ENCODE measurements at places on chromosomes 12 and 14. TPM values are rescaled to one million over a fixed set of nuclear protein-coding genes. Genes with fewer than 3 reads are reported as not detected.
A peak's percentile ranks its signal among the peaks of the same experiment; 100 is the strongest.

Gene MSRB3
- 7.0 TPM for total RNA-seq

Gene PEX5
- 40.7 TPM for total RNA-seq

Gene ZNF410
- total RNA-seq = 57.3 TPM

Gene TCL1B
- total RNA-seq = not detected

Gene UTP20
- total RNA-seq = 18.5 TPM

Gene WNT5B
- 4.9 TPM for total RNA-seq

Gene DDX55
- 20.6 TPM for total RNA-seq

Gene IKZF4
- 4.9 TPM for total RNA-seq

Gene CD163
- 2.9 TPM for total RNA-seq

Gene WIF1
- total RNA-seq = 0.45 TPM

Gene RD3L
- not detected for total RNA-seq

Gene PTCSC3
- not detected for total RNA-seq

Gene CCDC175
- 14.2 TPM for total RNA-seq

Gene PCED1B
- 0.27 TPM for total RNA-seq

DNA sequence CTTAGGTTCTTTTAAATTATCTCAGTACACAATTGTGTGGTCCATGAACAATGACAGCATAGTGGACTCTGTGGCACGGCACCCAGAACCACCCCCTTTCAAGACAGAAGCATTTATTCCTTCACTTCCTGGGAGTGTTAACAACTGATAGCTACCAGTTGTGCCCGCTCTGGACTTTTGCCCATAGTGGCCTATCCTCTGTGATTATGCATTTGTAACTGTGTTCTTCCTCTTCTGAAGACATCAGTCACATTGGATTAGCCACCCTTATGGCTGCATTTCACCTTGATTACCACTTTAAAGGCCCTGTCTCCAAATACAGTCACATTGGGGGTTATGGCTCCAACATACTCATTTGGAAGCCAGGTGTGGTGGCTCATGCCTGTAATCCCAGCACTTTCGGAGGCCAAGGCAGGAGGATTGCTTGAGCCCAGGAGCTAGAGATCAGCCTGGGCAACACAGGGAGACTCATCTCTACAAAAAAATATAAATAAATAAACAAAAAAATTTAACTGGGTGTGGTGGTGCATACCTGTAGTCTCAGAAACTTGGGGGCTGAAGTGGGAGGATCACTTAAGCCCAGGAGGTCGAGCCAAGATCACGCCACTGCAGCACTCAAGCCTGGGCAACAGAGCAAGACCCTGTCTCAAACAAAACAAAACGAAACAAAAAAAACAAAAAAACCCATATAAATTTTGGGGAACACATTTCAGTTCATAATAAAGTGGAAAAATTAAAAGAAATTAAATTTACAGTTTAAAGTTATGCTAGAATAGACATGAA is 27.6 kb upstream of the PHC1 start:
- no peak for DNase-seq

- no peak for DNase-seq
Measured at GRCh38 chr12:67067453-67068203, 201.5 kb upstream of the CAND1 start.

DNA sequence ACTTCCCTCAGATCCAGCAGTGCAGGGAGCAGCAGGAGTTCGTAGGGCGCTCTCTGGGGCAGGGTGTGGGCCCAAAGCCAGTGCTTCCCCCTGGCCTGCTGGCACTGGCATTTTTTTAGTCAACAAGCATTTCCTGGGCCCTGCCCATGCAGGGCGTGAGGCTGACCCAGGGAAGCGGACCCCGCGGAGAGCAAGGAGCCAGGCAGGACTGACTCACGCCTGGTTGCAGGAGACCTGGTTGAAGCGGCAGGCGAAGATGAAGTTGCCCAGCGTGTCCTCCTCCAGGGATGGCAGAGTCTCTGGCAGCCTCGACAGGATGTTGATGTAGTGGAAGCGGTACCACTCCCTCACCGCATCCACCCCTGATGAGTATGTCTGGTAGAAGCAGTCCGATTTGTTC is 13.5 kb downstream of the SCNN1A start:
- DNase-seq = no peak

DNA sequence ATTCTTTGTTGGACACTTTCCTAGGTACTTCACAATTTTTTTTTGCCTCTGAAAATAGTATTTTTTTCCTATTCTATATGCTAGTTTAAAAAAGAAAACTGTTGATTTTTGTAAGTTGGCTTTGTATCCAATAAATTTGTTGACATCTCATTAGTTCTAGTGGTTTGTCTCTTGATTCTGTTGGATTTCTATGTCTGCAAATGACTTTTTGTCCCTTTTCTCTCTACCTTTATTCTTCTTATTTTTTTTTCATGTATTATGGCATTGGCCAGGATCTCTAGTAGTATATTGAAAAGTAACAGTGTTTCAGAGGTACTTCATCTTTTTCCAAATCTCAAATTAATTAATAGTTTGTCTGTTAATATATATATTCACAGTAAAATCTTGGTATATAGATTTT is 59.1 kb upstream of the TSPAN11 start:
- DNase-seq = no peak

- no peak for DNase-seq
Measured at GRCh38 chr12:111404362-111405148, 1.2 kb upstream of the SH2B3 start.

- DNase-seq = peak; percentile 6
Measured at GRCh38 chr12:76820888-76821482, 57.1 kb downstream of the ZDHHC17 start.

DNA sequence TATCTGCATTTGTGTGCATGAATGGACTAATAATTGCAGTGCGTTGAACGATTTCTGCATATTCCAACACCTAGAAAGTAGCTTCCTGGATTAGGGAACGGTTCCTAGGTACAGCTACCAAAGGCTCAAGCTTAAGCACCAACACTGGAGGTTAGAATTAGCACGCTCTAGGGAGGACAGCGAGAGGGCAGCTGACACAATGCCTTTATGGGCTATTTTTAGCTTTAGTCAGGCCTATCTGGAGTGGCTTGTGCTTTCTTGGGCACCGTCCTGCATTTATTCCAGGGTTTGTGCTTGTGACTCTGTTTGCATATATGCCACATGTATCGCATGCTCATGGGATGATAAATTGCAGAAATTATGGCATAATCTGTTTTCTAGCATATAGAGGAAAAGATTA is 13.7 kb downstream of the ETV6 start:
- DNase-seq = no peak

GRCh38 chr12:93361151-93361919 is 16.4 kb upstream of the NUDT4 start:
- DNase-seq = no peak

GRCh38 chr14:61899497-61899896 is 137.3 kb downstream of the SNAPC1 start:
- no peak for DNase-seq

GRCh38 chr12:2613326-2614073 is 181.3 kb upstream of the FKBP4 start:
- DNase-seq = no peak

- no peak for DNase-seq
Measured at GRCh38 chr14:64550621-64551333, 1.0 kb downstream of the PPP1R36 start.

GRCh38 chr14:88270776-88271175 is 52.3 kb downstream of the KCNK10 start:
- no peak for DNase-seq

- no peak for DNase-seq
Measured at GRCh38 chr12:16346958-16347357, 487 bp upstream of the MGST1 start.

DNA sequence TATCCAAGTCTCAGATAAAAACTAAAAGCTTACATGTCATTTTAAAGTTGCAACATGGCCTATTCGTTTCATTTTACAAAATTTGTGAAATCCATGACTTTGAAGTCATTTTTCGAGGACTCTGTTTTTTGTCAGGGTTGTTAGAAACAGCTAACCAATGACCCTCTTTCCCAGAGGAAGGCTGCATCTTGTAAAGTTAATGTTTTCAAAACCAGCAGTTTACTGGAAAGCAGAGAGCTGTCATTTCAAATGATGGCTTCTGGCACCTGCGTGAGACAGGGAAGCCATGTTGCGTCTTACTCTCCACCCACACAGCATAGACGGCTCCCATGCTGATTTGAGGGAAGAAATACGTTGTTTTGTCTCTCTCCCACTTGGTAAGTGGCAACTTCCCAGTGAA is 50.1 kb upstream of the RTRAF start:
- no peak for DNase-seq

DNA sequence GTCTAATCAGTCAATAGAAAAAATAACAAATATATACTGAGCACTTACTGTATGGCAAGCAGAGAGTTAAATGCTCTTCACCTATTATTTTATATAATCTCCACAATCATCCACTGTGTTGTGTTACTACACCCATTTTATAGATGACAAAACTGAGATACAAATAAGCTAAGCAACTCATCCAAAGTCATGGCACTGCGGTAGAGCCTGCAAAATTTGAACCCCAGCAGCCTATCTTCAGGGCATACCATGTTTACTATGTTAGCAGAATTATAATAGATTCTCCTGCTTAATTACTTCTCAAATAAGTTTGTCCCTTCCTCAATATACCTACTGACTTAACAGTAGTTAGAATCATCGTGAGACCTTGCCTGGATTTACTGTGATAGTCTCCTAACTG is 53.6 kb upstream of the PCED1B start:
- DNase-seq = no peak

DNA sequence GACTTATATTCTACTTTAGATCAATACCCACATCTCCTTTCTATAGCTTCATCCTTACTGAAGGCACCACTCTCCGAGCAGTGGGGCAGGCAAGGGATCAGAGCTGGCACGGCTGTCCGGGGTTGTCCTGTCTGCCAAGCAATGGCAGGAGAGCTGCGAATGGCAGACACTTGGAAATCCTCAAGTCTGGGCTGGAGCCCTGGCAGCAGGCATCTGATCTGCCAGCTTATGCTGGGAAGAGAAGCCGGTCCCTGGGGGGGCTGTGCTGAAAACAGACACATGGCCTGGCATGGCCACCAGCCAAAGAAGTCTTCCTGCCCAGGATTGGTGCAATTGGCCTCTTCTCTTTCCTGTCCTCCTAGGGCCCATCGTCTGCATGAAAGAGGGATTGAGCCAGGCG is 280.2 kb upstream of the PWP1 start:
- peak; percentile 84 for DNase-seq

- no peak for DNase-seq
Measured at GRCh38 chr14:102352213-102352612, 10.5 kb downstream of the CINP start.

GRCh38 chr12:2552000-2552756 is 242.6 kb upstream of the FKBP4 start:
- DNase-seq = no peak

DNA sequence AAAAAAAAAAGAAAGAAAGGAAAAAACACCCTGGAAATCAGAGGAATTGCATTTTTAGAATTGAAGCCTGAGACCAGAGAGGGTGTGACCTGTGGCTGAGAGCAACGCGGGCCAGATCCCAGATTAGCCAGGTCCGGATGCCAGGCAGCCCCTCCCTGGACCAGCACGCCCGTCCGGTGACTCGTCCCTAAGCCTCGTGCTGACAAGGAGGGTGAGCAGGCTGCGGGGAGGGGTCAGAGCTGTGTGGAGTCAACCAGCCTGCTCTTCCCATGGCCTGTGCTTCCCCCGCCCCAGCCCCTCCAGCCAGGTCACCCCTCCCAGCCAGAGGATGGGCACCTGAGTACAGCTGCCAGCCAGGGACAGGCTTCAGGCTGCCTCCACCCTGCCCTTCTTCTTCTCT is 4.2 kb upstream of the KLC1 start:
- no peak for DNase-seq

DNA sequence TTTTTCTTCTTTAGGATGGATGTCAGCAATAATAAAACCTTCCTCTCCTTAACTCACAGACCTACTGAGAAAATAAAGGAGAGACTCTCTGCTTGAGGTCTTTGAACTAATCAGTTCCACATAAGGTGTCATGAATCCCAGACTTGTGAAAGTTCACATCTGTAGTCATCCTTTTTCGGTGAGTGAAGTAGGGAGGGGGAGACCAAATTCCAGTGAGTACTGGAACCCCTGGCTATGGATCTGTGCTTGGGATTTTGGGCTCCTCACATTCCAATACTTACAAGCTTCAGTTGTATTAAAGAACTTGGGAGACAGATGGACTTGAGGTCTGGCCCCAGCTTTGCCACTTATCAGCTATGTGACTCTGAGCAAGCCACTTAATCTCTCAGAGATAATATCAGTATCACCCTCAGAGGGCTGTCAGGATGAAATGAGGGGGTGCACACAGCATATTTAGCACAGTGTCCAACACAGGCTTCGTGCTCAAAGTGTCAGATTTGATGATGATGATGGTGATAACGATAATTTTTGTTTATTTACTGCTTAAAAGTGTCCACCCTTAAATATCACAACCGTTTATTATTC is 34.8 kb upstream of the APPL2 start:
- no peak for DNase-seq

GRCh38 chr12:52335598-52336262 is 14.5 kb upstream of the KRT83 start:
- DNase-seq = no peak

DNA sequence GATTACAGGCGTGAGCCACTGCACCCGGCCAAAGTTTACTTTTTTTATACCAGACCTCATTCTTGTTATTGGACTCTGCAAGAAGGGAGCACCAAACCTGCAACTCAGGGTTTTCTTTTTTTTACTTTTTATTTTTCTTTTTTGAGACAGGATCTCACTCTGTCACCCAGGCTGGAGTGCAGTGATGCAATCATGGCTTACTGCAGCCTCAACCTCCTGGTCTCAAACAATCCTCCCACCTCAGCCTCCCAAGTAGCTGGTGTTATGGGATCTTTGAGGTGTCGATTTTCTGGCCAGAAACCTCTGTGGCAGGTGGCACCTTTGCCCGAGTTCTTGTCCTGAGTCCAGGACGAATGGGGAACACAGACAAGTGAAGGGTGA is 4.2 kb upstream of the PWP1 start:
- DNase-seq = no peak

GRCh38 chr14:70887207-70887681 is 20.0 kb upstream of the PCNX1 start:
- DNase-seq = no peak

DNA sequence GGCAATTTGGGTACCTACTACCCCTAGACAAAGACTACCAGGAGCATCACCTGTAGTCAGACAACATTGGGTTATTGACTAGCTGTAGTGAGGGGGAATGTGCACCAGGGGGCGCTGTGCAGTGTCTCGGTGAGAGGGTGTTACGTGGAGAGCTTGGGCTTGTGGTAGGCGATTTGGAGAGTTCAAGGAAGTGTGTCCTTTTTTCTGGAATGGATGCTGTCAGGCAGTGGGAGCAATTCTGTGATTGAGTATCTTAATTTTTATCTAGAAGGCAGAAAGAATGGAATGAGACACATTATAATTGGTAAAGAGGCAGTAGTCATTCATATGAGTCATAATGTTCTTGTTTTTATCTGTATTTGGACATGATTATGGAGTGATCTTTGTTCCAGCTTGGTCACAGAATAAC is 187.7 kb downstream of the GALC start:
- no peak for DNase-seq

- no peak for DNase-seq
Measured at GRCh38 chr12:70553391-70553859, 83.8 kb downstream of the PTPRB start.

- DNase-seq = no peak
Measured at GRCh38 chr14:104885973-104886689, 21.1 kb downstream of the CEP170B start.

Data from cerebellum (tissue), 4 donors.